Hematopoietic multipotent progenitor cell treated with erythropoietin and hydrocortisone succinate and interleukin-3 and kit ligand, for 8 days (in vitro differentiated cells): ENCODE measurements at places on chromosomes 7 and 10.
A peak's percentile ranks its signal among the peaks of the same experiment; 100 is the strongest.

GRCh38 chr7:78448911-78449310 is 650.3 kb downstream of the PHTF2 start:
- peak; percentile 55 for DNase-seq

DNA sequence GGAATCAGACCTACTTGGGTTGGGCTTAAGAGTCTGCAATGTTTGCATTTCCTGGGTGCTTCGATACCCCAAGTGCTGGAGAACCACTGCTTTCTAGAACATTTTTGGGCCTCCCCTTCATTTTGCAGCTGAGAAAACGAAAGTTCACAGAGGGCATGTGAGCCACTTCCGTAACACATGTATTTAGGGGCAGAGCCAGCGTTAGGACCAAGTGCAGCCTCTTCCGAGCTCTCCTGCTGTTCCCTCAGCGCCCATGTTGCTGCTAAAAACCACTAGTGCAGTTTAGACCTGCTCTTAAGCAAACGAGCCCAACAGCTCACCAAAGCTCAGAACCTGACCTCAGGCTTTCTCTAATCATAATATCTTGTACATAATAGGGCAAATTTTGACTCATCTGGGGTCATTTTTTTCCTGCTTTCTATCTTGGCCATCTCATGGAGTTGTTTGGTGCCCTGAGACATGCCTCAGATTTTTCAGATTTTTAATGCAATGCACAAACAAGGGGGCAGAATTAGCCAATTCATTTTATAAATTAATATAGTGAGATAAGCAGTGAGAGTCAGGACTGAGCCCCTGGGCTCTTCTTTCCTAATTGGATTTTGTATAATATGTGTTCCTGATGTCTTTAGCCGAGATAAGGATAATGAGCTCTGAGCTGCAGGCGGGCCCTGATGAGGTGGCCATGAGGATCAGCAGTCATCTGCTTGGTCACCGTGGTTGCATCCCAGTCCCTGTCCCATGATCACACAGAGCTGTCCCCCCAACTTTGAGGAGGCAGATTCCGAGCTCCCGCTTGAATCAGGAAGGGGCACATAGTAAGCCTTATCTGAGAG is 12.9 kb downstream of the BAG3 start:
- DNase-seq = no peak

DNA sequence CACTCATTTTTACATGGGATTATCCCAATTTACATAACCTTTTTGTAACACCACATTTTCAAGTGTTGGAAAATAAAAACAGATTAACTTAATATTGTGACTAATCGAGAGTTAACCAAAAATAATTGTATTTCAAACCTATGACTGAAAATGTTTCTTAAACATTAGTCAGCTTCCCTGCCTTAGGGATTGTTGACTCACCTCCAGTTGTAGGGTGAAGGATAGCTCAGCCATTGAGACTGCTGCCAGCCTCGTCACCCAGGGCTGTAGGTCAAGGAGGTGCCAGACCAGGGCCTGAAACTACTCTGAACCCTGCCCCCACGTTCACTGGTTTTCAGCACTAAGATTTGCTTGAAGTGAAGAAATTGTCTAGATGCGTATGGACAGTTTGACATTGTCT is 351.2 kb downstream of the GFRA1 start:
- no peak for DNase-seq

DNA sequence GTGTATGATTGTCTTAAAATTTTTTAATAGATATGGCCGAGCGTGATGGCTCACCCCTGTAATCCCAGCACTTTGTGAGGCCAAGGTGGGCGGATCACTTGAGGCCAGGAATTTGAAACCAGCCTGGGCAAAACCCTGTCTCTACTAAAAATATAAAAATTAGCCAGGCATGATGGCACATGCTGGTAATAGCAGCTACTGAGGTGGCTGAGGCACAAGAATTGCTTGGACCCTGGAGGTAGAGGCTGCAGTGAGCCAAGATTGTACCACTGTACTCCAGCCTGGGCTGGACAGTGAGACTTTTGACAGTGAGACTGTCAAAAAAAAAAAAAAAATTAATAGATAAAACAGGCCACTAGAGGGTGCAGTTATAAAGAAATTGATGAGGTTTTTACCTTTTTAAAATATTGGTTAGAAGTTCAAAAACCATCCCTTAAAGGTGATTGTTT is 20.5 kb downstream of the NOM1 start:
- DNase-seq = peak; percentile 21

DNA sequence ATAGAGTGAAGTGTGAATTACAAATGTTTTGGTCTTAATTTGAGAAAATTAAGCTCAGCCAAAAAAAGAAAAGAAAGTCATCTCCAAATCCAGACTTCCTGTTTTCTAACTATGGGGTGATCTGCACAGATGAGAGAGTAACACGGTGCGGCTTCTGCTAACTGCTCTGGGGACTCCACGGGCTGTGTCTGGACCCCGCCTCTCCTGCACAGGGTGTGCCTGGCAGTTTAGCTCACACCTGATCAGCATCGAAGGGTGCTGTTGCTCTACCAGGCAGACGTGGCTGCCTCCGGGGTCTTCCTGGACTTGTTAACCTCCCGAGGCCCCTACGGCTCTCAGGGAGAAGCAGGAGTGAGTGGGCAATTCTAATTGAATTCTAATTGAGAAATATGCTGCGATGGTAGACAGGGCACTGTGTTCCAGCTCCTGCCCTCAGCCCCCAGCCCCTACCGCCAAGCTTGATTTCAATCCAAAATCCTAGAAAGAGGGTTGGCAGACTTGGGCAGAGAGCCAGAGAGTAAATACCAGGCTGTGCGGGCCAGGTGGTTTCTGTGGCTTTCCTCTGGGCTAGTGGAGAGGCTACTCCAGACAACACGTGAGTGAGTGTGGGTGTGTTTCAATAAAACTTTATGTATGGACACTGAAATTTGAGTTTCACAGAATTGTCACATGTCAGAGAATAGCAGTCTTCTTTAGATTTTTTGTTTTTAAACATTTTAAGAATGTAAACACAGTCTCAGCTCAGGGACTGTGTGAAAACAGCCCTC is 13.4 kb downstream of the SHH start:
- DNase-seq = no peak

DNA sequence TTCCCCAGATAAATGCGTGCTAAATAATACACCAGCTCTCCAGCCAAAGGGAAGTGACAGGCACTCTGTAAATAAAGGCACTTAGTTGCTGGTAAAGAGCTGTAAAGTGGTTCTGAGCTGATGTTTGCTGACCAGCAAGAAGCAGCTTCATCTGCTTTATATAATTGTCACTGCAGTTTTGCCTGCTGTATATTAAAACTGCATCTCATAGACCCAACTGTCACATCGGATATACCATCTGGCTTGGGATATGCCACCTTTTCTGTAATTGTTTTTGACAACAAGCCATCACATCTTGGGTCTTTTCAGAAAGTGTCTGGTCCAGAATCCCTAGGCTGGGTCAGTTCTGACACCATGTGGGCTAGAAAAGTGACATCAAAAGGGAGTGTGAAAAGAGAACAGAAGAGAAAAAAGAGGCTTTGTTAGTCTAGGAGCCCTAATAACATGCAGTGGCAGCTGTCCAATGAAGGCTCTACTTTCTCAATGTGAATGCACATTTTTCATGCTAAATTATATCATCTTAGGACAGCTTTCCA is 697.6 kb downstream of the KCNMA1 start:
- no peak for DNase-seq

- DNase-seq = no peak
Measured at GRCh38 chr7:143455491-143455890, 12.2 kb downstream of the TAS2R60 start.

DNA sequence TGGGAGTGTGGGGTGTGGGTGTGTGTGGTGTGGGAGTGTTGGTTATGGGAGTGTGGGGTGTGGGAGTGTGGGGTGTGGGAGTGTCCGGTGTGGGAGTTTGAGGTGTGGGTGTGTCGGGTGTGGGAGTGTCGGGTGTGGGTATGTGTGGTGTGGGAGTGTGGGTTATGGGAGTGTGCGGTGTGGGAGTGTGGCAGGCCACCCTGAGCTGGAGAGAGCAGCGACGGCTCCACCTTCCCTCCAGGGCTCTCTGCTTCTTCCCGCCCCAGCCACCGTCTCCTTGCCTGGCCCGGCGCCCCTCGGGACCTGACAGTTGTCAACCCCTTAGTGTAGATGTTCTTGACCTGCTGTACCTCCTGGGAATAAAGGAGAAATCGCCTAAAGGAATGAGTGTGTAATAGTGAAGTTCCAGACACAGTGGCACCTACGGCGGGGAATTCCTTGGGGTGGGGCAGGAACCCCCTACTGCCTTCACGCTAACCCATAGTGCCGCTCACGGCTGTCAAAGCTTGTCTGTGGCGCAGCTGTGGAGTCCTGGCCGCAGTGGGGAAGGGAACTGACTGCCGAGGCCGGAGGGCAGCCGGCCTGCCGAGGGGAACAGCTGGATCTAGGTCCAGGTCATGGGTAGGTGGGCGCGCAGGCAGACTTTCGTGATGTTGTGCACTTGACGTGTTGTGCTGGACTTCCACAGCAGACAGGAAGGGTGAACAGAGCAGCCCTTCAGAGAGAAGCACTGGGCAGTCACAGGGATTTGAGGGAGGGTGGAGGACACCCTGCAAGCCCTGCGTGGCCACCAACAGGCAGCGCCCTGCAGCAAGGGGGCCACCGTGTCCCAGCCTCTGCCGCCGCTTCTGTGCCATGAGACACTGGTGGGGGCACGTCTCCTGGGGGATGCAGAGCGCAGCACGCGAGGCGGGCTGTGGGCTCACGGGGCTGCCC is 49.0 kb upstream of the EN2 start:
- DNase-seq = no peak

- peak; percentile 28 for DNase-seq
Measured at GRCh38 chr10:73785721-73786511, 510 bp downstream of the ZSWIM8 start.

GRCh38 chr7:28096713-28097112 is 83.9 kb downstream of the JAZF1 start:
- DNase-seq = peak; percentile 70

DNA sequence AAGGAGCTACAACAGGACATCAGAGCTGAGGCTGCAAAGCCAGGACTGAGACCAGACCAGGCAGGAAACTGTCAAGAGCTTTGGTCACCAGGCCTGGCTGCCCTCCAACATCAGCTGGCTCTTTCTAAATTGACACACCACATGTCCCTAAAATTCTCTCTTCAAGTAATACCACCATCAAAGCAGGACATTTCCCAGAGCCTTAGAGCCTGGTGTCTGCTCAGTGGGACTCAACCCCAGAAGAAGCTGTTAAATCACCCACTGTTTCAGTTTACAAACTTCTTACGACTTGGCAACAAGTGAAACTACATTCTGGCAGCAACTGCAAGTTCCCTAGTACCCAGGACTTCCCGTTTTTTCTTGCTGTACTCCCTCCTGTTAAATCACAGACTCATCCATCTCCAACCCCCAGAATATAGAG is 3.8 kb upstream of the IL6 start:
- DNase-seq = no peak

DNA sequence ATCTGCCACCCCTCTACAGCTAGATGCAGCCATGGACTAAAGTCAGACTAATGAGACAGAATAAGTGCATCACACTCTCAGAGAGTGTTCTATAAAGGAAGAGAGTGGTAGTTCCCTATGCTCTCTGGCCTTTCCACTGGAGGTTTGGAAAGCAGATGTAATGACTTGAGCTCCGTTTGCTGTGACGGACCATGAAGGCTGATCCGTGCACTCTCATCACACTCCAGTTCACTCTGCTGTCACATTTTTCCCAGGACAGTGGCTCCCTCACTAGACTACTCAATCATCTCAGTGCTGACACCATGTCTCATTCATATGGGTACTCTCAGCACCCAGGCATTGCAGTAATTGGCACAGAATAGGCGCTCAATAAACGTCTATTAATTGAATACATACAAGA is 20.4 kb downstream of the TRDMT1 start:
- no peak for DNase-seq

GRCh38 chr7:149620961-149621360 is 123.4 kb upstream of the ZNF746 start:
- DNase-seq = no peak

DNA sequence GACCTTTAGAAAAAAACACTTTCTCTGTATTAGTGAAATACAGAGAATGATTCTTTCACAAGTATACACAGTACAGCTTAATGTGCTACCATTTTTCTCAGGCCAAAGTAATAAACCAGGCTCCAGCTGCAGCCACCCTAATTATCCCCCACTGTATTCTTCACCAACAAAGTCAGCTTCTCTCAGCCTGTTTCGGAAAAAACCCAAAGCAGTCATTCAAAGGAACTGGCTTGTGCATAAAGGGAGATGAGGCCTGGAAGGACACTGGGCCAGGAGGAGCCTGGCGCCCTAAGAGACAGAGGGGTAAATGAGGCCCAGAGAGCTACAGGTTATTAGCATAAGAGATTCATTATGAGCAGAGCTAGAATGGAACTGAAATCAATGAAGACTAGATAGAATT is 9.2 kb downstream of the USP54 start:
- no peak for DNase-seq

DNA sequence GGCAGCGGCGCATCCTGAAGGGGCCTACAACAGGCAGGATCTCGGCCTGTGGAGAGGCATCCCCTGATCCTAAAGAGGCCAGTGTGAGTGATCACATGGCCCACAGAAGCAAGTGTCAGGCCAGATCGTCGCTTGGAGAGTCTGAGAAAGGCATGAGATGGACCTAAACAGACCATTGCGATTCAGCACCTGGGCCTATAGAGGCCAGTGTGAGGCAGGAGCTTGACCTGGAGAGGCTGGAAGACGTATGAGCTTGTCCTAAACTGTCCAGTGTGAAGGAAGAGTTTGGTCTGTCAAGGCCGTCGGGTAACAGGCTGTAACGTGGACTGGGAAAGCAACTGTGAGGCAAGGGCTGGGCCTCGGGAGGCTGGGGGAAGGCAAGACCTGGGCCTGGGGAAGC is 172.6 kb downstream of the TPST1 start:
- DNase-seq = no peak

GRCh38 chr10:58477902-58478301 is 34.8 kb upstream of the BICC1 start:
- DNase-seq = no peak

DNA sequence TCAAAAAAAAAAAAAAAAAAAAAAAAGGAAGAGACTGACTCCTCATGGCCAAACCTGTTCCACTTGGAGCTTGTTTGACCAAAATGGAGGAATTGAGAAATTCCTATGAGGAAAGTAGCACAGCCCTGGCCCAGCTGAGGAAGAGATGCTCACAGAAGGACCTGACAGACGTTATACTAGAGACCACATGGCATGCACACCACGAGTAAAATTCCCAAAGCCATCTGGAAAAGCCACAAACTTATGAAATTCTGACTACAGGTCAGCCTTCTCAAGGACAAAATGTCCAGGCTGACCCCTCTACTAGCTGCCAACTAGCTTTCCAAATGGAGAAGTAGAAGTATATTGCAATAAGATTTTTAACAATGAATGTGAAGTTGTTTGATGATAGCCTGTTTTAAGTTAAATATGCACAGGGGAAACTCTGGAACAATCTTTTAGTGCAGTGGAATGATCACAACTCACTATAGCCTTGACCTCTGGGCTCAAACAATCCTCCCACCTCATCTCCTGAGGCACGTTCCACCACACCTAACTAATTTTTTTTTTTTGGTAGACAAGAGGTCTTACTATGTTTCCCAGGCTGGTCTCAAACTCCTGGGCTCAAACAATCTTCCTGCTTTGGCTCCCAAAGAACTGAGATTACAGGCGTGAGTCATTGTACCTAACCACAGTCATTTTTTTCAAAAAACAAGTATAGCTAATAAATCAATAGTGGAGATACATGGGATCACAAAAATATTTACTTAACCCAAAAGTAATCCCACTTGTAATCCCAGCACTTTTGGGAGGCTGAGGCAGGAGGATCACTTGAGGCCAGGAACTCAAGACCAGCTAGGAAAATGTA is 75.7 kb downstream of the AKR1D1 start:
- no peak for DNase-seq

GRCh38 chr10:25047088-25047487 is 30.7 kb downstream of the THNSL1 start:
- DNase-seq = no peak

GRCh38 chr10:11946652-11947051 is 96.0 kb downstream of the UPF2 start:
- DNase-seq = no peak
